ENCODE measurements at places on chromosomes 12 and 14. TPM values are rescaled to one million over a fixed set of nuclear protein-coding genes. Genes with fewer than 3 reads are reported as not detected.

DNA sequence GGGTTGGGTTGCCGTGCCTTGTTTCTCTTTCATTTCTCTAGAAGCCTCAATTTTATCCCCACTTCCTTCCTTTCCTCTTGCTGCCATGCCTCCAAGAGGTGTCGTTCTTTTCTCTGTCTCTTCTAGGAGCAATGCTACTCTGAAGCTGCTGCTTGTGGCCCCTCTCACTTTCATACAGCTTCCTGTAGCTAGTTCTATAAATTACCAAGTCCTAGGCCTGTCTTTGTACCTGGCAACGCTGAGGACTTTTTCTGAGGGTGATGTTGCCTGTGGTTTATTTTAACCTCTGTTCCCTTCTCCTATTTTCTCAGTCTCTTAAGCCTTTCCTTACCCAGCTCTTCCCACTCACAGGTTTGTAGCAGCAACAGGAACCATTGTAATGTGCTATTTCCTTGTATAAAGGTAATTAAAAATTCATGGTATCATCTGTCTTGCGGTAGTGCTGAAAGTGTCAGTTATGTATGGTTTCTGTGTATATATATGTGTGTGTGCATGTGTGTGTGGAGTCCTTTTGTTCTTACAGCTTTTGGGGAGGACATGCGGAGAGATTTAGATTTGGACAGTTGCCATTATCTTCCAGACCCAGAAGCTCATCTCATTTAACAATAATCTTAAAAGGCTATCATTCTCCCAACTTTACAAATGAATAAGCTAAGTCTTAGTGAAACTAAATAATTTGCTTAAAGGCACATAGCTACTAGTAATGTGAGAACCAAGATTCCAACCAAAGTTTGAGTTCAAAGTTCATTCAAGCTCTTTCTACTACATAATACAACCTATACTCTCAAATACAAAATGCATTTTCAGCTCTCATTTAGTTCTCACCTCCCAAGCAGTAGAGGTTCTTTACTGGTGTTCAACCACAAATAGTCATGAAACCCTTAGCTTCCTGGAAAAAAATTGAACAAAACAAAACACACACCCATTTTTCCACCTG is 43.8 kb downstream of the DDHD1 start:
- DNase-seq, result no peak

- DNase-seq, result peak; percentile 31
Observed at GRCh38 chr12:101877806-101878242, 444 bp downstream of the DRAM1 start.

DNA sequence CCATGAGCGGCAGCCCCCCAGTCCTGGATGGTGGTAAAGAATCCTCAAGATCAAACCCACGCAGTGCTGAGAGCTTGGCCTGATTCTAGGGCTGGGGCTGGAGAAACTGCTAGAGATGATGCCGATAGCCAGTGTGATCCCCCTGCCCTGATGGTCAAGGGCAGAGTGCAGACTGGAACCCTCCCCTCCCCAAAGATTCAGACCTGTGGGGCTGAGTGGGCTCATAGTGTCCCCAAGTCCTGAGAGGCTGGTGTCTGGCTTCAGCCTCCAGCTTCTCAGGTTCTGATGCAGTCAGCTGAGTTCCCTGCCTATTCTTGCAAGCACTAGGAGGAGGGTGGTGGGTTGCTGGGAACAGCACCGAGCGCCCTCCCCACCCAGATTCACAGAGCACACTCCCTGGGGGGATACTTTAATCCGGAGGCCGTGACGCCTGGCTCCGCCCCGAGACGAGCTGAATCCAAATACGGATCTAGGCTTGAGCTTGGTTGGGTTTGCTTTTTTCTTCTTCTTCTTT is 11.9 kb downstream of the RHOF start:
- no peak for DNase-seq

DNA sequence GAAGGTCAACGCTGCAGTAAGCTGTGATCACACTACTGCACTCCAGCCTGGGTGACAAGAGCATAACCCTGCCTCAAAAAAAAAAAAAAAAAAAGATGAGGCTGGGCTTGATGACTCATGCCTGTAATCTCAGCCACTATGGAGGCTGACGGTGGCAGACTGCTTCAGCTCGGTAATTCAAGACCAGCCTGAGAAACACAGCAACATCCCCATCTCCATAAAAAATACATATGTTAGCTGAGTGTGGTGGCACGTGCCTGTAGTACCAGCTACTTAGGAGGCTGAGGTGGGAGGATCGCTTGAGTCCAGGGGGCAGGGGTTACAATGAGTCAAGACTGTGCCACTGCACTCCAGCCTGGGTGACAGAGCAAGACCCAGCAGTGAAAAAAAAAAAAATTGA is 50.4 kb downstream of the GXYLT1 start:
- DNase-seq, result no peak

DNA sequence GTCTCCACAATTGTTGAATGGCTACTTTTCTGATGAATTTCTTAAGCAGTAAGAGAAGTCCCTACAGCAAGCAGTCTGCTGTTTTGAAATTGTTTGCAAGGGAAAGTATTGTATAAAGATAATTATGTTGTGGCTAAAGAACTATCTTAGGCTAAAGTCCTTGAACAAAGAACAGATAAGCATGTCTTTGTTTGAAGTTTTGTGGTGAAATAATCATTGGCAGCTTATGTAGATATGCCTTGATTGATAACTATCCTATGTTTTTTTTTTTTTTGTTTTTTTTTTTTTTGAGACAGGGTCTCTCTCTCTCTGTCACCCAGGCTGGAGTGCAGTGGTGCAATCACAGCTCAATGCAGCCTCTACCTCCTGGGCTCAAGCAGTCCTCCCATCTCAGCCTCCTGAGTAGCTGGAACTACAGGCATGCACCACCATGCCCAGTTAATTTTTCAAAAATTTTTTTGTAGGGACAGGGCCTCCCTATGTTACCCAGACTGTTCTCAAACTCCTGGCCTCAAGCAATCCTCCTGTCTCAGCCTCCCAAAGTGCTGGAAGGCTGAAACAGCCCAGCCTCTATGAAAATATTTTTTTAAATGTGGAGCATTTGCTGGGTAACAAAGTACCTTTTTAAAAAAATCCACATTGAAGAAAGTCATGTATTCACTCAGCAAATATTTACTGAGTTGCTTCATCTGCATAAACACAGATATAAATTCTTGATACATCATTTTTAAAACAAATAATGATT is 80.8 kb downstream of the LLPH start:
- no peak for DNase-seq

DNA sequence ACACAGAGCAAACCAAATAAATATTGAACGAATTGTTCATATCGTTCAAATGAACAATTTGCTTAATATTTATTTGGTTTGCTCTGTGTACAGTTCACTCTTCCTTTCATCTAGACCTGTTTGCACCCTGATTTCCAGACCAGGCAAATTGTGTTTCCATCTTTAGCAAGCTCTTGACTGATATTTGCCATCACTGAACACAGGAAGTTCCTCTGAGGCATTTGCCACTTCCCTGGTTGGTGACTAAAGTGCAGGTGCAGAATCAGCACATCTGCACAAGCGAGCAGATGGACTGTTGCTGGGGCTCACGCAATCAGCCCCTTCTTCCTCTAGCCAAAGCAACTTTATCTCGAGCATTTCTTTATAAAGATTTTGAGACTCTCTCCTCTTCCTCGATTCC is 112.9 kb downstream of the DAAM1 start:
- no peak for DNase-seq

GRCh38 chr12:110920324-110920910 is at the start of gene MYL2:
Gene MYL2, minus strand, starts transcription at chr12:110920579. Its CDS starts 50 bp downstream, at chr12:110920529.
- DNase-seq, result no peak

- DNase-seq, result peak; percentile 7
Observed at GRCh38 chr12:34406996-34407300, 384.7 kb downstream of the ALG10 start.

DNA sequence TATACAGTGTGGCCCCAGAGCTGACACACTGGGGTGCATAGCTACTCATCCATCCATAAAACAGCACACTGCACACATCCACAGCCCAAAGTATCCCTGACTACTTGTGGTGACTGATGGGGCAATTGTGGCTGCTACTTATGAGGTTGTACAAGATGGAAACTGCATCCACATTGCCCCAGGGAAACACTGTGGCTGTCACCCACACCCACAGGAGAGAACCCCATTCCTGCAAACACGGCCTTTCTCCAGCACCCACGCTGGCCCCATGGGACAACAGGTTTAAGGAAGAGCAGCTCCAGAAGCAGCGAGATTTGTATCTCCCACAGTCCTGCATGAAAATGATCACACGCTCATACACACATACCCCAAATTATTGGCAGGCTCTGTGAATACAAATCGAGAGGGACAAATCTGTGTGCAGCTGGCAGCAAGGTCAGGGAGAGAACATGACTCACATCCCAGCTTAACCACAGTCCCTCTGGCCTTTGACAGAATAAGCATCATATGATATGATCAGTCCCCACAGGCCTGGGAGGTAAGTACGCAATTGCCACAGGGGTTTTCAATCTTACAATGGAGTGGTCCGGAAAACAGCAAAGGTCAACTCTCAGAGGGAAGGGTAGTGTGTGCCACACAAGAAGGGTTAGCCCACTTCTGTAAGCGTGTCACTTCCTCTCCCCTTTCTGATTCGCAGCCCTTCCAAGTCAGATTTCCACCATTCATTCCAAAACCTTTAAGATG is 61.9 kb downstream of the ESR2 start:
- DNase-seq, result no peak

DNA sequence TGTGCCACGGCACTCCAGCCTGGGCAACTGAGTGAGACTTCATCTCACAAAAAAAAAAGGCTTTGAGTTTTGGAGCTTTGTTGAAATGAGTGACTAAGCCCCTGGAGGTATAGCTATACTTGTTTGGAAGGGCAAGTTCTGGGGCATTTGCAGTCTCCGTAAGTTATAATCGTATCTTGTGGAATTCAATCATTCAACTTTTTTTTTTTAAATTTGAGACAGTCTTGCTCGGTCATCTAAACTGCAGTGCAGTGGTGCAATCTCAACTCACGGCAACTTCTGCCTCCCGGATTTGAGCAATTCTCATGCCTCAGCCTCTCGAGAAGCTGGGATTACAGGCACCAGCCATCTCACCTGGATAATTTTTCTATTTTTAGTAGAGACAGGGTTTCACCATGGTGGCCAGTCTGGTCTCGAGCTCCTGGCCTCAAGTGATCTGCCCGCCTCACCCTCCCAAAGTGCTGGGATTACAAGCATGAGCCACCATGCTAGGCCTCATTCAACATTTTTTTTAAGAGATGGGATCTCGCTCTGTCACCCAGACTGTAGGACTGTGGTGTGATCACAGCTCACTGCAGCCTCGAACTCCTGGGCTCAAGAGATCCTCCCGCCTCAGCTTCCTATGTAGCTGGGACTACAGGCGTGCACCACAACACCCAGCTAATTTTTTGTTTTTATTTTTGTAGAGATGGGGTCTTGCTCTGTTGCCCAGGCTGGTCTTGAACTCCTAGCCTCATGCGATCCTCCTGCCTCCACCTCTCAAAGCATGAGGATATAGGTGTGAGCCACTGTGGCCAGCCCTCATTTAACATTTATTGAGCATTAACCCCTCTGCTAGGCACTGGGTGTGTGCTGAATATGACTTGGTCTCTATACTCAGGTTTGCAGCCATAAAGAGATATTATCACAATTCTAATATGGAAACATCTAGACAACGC is 133.7 kb upstream of the MAP1LC3B2 start:
- DNase-seq, result no peak

- DNase-seq, result no peak
Observed at GRCh38 chr14:29668201-29668600, 259.4 kb downstream of the PRKD1 start.

GRCh38 chr14:88955455-88955854 is 131.0 kb downstream of the TTC8 start:
- DNase-seq, result no peak

DNA sequence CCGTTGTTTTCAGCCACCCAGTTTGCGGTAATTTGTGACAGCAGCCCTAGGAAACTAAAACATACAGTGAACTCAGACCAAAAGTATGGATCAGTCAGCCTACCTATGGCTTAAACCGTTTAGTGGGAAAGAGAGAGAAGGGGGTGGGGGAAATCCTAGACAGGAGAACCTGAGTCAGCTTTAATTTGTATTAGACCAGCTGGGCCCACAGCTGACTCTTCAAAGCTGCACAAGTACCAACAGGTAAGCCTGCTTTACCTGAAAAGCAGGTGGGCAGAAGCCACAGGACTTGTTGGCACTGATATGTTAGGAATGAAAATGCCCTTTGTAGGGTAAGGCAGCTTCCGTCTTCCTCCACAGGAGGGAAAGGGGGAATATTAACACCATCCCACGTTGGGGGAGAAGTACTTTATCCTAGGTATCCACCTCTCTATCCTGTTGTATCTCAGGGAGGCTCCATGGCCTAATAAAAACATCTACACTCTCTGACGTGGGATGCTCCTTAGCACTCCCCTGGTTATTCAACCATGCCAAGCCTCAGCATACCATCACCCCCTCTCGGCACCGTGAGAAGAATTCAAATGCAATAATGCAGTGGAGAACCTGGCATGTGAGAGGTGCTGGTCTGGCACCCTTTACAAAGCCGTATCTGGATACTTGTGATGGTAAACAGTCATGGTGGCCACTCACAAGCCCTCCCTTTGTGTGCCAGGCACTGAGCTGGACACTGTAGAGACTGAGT is 70.3 kb downstream of the STON2 start:
- DNase-seq, result no peak

DNA sequence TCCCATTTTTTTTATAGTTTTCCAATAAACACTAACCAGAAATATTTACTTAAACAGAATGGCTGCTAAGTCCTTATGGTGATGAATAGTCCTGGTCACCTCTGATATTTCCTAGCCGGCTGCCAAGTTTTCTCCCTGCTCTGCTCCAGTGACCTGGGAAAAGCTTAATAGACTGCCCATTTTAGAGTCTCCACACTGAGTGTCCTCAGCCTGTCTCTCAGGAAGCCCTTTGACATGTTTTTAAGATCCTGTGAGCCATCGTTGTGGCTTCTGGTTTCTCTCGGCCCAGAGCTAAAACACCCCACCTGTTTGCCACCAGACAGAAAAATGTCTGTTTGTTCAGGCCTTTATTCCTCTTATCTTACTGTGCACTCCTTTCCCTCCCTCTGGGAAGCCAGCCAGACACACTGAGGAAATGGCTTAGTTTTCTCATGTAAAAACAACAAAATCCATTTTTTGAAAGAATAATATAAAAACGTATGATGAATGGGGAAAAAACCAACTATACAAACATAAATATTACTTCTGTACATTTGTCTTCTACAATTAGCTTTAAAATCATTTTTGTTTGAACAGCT is 25.4 kb upstream of the ALDH2 start:
- no peak for DNase-seq

The FGD6 gene
- 16.3 TPM for total RNA-seq

The GLS2 gene
- 0.42 TPM for total RNA-seq

The PLD4 gene
- 0.13 TPM for total RNA-seq

The SLC25A47 gene
- not detected for total RNA-seq

The KRR1 gene
- total RNA-seq, result 37.9 TPM

The MFAP5 gene
- total RNA-seq, result 120 TPM

The SMAGP gene
- total RNA-seq, result 5.0 TPM

The CNTN1 gene
- 0.68 TPM for total RNA-seq

The EPS8 gene
- total RNA-seq, result 46.9 TPM
